Right lung (tissue), 10 donors: ENCODE measurements at places on chromosomes 7 and 10. TPM values are rescaled to one million over a fixed set of nuclear protein-coding genes. Genes with fewer than 3 reads are reported as not detected.

The TRIM74 gene
- polyA plus RNA-seq = 0.99 TPM

GRCh38 chr10:113381981-113382509 lies 170.8 kb upstream of the HABP2 start:
- peak; percentile 31 for DNase-seq

DNA sequence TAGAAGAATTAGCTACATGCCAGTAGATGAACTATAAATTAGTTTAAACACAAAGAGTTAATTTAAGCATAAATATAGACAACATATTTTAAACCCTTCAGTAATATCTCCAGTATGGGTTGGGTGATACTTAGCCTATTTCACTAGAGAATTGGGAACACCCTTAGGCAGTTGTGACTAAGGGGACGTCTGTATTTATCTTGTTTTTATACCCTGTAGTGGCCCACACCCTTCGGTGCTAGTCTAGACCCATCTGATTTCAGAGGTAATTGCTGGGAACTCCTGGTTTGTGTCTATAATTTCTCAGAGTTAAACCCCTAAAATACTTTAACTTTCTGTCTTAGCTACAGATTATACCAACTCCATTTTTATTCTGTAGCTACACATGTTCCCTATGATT lies 11.5 kb upstream of the STEAP4 start:
- DNase-seq = no peak

GRCh38 chr7:45924283-45924682 lies 3.2 kb upstream of the IGFBP3 start:
- no peak for DNase-seq

GRCh38 chr10:20988357-20988983 lies 91.4 kb upstream of the NEBL start:
- DNase-seq = no peak

GRCh38 chr10:49164559-49165188 lies 23.5 kb downstream of the TMEM273 start:
- DNase-seq = no peak

The AFAP1L2 gene
- 33.8 TPM for polyA plus RNA-seq

DNA sequence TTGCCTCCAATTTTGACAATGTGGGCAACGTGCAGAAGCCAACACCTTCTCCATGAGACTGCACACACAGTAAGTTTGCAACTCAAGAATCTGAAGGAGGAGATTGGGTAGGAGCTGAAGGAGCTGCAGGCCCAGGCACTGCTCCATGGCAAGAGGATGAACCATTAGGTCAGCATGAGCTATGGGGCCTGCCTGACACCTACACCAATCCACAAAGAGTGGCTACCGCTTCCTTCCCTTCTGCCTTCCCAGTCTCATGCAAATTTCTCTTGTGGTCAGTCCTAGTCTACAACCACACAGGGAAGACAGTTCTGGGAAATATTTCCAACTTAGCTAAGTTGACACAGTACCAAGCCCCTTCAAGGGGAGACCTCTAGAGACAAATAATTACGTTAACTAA lies 142.0 kb upstream of the ADO start:
- DNase-seq = no peak

- no peak for DNase-seq
These were observed 338.5 kb downstream of the MDFIC start for GRCh38 chr7:115260381-115260780.

The TFEC gene
- 2.0 TPM for polyA plus RNA-seq

GRCh38 chr10:95655571-95656290 lies 780 bp downstream of the ALDH18A1 start:
- peak; percentile 27 for DNase-seq

GRCh38 chr7:91248996-91249395 lies 15.2 kb upstream of the FZD1 start:
- no peak for DNase-seq

The TNRC18 gene
- polyA plus RNA-seq = 104 TPM

GRCh38 chr10:86159797-86160196 lies 206.8 kb downstream of the GRID1 start:
- DNase-seq = no peak

The TMEM213 gene
- polyA plus RNA-seq = 0.64 TPM

The EPO gene
- 0.18 TPM for polyA plus RNA-seq

- DNase-seq = no peak
These were observed 80.5 kb downstream of the ELAPOR2 start for GRCh38 chr7:86978808-86979506.

DNA sequence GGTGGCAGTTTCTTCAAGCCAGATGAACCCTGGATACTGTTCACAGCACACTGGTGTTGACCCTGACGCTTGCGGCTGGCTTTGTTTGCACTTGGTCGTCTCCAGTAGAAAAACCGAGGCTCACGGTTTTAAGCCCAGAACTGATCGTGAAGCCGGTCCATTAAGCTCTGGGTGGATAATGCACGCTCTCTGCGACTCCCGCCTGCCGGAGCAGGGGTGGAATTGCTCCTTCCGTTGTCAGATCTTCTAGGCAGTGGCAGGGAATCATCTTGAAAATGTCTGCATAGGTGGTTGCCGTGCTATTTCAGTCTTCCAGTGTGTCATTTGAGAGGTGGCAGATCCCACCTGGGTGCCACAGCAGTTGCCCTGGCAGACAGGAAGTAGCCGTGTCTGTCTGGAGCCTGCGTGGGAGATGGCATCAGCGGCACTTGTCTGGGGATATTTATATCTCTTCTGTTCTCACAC lies 35.9 kb upstream of the AP5Z1 start:
- DNase-seq = no peak

GRCh38 chr7:77765906-77766800 lies 32.1 kb downstream of the TMEM60 start:
- no peak for DNase-seq

The PHKG1 gene
- 4.3 TPM for polyA plus RNA-seq

The CNTNAP2 gene
- polyA plus RNA-seq = 40.3 TPM

GRCh38 chr7:47967123-47967522 lies 12.3 kb downstream of the HUS1 start:
- DNase-seq = no peak

GRCh38 chr7:159034988-159035387 lies 109.7 kb downstream of the VIPR2 start:
- DNase-seq = no peak

- DNase-seq = peak; percentile 9
These were observed 651 bp downstream of the MYO3A start for GRCh38 chr10:25934621-25935139.

The PPIF gene
- polyA plus RNA-seq = 31.0 TPM

The SLIT1 gene
- 4.1 TPM for polyA plus RNA-seq

GRCh38 chr10:86046845-86047460 lies 319.6 kb downstream of the GRID1 start:
- DNase-seq = no peak

DNA sequence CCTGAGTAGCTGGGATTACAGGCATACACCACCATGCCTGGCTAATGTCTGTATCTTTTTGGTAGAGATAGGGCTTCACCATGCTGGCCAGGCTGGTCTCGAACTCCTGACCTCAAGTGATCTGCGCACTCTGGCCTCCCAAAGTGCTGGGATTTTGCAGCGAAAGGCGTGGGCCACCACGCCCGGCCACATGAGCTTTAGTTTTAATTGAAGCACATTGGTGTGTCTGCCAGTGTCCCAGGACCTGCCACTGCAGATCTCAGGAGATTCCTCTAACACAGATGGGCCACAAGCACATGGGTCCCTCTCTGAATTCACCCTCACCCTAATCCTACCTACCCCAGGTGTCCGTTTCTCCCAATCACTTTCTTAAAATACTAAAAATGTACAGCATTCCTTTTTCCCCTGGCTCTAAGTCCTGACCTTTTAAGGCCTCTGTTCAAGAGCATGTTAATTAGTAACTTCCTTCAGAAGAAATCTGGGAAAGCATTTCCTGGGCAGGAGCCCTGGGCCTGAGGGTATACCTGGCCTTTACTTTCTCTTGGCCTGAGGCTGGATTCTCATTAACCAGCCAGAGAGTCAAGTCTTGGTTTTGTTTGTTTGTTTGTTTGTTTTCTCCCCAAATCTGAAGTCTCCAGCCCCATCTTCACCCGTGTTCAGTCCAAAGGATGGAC lies 82.6 kb downstream of the PRPF18 start:
- DNase-seq = no peak

DNA sequence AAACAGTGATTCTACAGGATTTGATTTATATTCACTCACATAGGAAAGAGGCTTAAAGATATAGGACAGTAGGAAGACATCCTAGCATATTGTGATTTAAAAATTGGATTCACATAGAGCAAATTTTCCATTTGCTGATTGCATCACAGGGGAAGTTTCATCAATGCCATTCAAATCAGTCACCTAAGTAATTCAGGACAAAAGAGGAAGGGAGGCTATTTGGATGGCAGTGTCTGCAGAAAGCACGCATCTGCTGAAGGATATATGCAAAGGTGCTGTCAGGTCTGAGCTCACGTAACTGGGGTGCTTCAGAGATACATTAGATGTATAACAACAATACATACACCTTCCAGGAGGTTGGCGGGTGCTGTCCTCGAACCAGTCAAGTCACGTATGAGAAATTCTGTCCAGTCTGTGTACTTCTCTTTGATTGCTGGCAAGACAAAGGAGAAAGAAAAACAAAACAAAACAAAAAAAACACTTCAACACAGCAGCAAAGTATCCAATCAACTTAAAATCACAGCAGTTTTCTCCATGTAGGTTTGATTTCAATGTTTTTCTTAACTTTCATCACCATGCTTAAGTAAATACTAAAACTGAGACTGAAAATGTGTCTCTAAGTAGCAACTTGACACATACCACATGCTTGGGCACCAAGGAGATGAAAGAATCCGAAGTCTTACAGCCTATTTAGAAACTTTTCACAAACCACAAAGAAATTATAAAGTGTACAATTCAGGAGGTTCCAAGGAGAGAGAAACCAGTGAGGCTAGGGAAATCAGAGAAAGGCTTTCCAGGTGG lies 125.1 kb downstream of the SFMBT2 start:
- no peak for DNase-seq

DNA sequence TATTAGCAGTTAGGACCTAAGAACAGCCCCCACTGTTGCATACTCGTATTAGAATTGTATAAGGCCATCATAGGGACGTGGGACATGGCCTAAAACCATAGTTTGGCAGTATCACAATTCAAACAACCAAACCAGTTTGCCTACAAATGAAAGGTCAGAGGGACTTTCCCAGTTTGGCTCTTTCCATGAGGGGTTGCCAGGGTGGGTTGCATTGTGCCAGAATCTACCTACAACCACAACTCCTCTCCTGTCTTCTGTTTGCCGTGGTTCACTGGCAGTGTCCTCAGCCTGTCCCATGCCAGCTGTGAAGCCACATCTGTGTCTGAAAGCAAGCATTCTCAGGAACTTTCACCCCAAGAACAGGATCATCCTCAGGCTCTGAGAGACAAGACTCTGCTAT lies 44.5 kb downstream of the PIK3AP1 start:
- no peak for DNase-seq

GRCh38 chr7:42292991-42293521 lies 56.0 kb upstream of the GLI3 start:
- peak; percentile 31 for DNase-seq

DNA sequence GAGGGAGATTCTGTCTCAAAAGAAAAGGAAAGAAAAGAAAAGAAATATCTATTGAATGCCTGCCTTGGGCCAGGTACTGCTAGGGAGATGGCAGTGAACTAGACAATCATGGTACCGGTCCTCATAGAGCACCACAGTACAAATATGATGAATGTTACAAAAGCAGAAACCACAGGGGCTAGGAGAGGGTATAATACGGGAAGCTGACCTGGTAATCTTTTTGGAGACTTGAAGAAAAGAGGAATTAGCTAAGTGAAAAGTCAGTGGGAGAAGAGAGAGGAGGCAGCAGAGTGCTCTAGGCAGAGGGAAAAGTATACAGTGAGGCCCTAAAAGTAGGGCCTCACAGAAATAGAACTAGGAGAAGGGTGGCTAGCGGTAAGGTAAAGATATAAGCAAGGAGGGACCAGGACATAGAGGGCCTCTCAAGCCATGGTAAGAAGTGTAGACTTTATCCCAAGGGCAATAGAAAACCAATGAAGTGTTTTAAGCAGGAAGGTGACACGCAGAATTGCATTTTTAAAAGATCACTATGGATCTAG lies 42.8 kb upstream of the WNT8B start:
- DNase-seq = no peak

The TFR2 gene
- polyA plus RNA-seq = 1.6 TPM

DNA sequence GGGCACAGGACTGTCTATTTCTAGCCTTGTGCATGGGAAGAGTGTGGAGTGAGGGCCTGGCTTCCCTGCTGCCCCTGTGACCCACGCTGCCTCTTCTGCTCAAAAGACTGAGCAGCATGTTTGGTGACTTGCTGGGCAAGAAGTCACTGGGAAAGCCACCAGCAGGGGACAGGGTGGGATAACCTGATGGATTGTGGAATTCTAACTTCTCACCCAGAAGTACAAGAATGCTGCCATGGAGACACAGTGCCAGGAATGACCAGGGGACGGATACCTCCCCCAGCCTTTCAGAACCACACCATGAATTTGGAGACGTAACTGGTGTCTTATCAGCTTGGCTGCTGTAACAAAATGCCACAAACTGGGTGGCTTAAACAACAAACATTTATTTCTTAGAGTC lies 28.4 kb downstream of the GALNTL5 start:
- no peak for DNase-seq

GRCh38 chr7:128887169-128888038 lies 23.1 kb downstream of the KCP start:
- no peak for DNase-seq

The DPYSL4 gene
- polyA plus RNA-seq = 12.8 TPM

The RNF32 gene
- polyA plus RNA-seq = 4.0 TPM

DNA sequence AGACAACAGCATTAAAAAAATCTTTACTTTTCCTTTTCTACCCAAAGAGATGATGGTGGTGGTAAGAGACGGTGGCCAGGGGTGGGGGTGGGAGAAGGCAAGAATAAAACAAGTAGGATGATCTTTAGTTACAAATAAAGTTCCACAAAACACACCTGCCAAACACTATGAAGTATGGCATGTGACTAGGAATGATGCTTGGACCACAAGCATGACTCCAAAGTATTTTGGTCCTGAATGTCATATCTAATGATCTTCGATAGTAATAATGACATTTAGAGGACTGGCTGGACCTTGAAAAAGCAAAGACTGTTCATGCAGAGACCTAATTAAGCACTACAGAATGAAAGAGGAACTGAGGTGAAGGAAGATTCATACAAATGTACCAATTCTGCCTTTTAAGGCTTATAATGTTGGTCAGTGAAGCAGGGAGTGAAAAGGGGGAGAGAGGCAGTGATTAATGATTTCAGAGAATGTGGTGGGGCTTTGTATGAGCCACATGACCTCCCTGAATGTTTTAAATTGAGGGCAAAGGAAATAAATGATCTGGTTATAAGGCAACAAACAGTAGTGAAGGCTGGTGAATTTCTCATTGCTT lies 29.6 kb upstream of the DKK1 start:
- no peak for DNase-seq

GRCh38 chr7:95205665-95206225 lies 118.6 kb downstream of the PON1 start:
- no peak for DNase-seq

The HOXA10 gene
- 0.94 TPM for polyA plus RNA-seq

- DNase-seq = no peak
These were observed 23.1 kb downstream of the KDM7A start for GRCh38 chr7:140153666-140154161.

GRCh38 chr10:118781541-118781940 lies 26.8 kb upstream of the CACUL1 start:
- DNase-seq = no peak

The SYT15 gene
- 26.5 TPM for polyA plus RNA-seq

GRCh38 chr7:28937103-28937502 lies 21.0 kb downstream of the TRIL start:
- DNase-seq = no peak

- no peak for DNase-seq
These were observed 97.3 kb downstream of the WNT2 start for GRCh38 chr7:117225536-117225935.
